ENCODE measurements at places on chromosomes 6 and 20. TPM values are rescaled to one million over a fixed set of nuclear protein-coding genes. Genes with fewer than 3 reads are reported as not detected.

SYNDIG1 gene
- not detected for total RNA-seq

TBXT gene
- not detected for total RNA-seq

ABRACL gene
- 134 TPM for total RNA-seq

RWDD2A gene
- total RNA-seq = 0.57 TPM

NCOA3 gene
- total RNA-seq = 57.4 TPM

STAU1 gene
- 42.5 TPM for total RNA-seq

SYCP2L gene
- total RNA-seq = 0.13 TPM

LY6G6F gene
- not detected for total RNA-seq

SLC35B2 gene
- total RNA-seq = 31.6 TPM

TFAP2C gene
- not detected for total RNA-seq

CD83 gene
- 10.0 TPM for total RNA-seq

NRSN1 gene
- not detected for total RNA-seq

PTCHD4 gene
- not detected for total RNA-seq

FAM184A gene
- total RNA-seq = 2.7 TPM

CASS4 gene
- total RNA-seq = 18.8 TPM

DNAH8 gene
- not detected for total RNA-seq

SLC17A1 gene
- not detected for total RNA-seq

SAYSD1 gene
- total RNA-seq = 11.0 TPM

NKAPL gene
- total RNA-seq = not detected

SULF2 gene
- 0.70 TPM for total RNA-seq

LY6G6C gene
- total RNA-seq = not detected

BMP2 gene
- not detected for total RNA-seq

CEP85L gene
- 45.7 TPM for total RNA-seq

GPLD1 gene
- 0.34 TPM for total RNA-seq

PM20D2 gene
- 22.5 TPM for total RNA-seq

TREM1 gene
- total RNA-seq = not detected

C20orf144 gene
- total RNA-seq = 0.16 TPM

CAPN11 gene
- 0.58 TPM for total RNA-seq

HCK gene
- not detected for total RNA-seq

EEF1A2 gene
- not detected for total RNA-seq

FNDC1 gene
- total RNA-seq = not detected

ARFGEF3 gene
- total RNA-seq = 0.05 TPM

SEL1L2 gene
- total RNA-seq = not detected

XKR7 gene
- 0.03 TPM for total RNA-seq

MLN gene
- not detected for total RNA-seq

HLA-DRB5 gene
- total RNA-seq = 16.9 TPM

MAPK14 gene
- total RNA-seq = 59.5 TPM

Measured in activated CD8-positive, alpha-beta T cell treated with anti-CD3 and anti-CD28 coated beads, Interleukin-2, amount 10 ng/mL, durations not matched to agents 7 days and 5 days (primary cell).